ENCODE measurements at places on chromosomes 3 and 15. TPM values are rescaled to one million over a fixed set of nuclear protein-coding genes. Genes with fewer than 3 reads are reported as not detected.
A peak's percentile ranks its signal among the peaks of the same experiment; 100 is the strongest.

CIDEC gene
- not detected for total RNA-seq

RASGRP1 gene
- total RNA-seq, result 94.7 TPM

DNA sequence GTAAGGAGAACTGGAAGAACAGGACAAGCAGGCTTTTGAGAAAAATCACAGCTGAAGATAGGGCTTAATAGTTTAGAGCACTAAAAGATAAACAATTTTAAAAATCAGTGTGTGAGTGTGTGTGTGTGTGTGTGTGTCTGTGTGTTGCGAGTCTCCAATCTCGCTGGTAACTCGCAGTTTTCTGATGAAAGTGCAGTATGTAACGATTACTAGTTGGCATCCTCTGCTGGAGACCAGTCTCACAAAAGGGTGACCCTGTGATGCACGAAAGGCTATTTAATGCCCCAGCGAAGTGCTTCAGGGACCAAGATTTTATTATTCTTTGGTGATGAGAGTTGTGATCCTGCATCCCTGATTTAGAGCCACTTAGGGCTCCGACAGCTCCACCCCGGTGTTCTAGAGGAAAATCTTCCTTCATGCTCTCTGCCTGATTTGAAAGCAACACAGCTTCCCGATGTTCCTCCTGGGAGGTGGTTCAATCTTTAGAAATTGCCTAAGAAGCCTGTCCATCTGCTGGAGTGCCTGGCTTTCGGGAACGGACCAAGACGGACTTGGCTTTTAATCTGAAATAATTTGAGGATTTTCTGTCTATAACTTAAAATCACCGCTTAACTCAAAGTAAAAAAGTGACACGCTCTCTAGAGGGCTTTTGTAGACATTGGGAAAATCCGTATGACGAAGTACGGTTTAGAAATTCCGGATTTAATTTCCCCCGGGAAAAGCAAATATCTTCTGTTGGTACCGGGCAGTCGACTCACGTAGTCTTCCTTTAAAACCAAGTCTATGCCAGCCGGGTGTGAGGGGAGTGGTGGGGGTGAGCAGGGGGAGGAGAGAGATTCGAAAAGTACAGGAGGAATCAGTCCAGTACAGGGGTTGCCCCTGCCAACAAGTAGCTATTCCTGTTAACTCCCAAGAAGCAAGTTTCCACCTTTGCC lies 1.1 kb upstream of the ALCAM start:
- peaks cover 3% of the 10 kb centered on the region for H3K36me3 ChIP-seq
- H3K27ac ChIP-seq, result peak overlapping the region; percentile 91
- H3K27me3 ChIP-seq, result peaks cover 28% of the 10 kb centered on the region
- DNase-seq, result peak; percentile 59
- peak overlapping the region; percentile 94 for H3K4me3 ChIP-seq
- peaks cover 44% of the 10 kb centered on the region for H3K4me1 ChIP-seq

DNA sequence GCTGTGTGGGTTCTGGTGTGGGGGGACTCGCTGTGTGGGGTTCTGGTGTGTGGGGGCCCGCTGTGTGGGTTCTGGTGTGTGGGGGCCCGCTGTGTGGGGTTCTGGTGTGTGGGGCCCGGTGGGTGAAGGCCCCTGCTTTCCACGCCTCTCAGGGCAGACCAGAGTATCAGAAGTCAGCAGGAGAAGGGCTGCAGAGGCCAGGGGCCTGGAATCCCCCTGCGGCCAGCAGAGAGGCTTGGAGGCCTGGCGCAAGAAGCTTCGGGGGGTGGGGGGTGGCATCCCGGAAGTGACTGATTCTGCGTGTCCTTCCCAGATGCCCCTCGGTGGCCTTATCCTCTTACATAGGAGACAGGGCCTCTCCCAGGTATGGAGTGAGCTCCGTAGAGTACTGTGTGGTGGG lies 37.4 kb downstream of the TNK2 start:
- no peaks in the 10 kb centered on the region for H3K4me1 ChIP-seq
- no peak for DNase-seq
- peaks cover 16% of the 10 kb centered on the region for H3K36me3 ChIP-seq
- no peak overlapping the region for H3K27ac ChIP-seq
- H3K4me3 ChIP-seq, result no peak overlapping the region

GRCh38 chr15:35436422-35436821 lies 109.5 kb downstream of the DPH6 start:
- H3K4me1 ChIP-seq, result no peaks in the 10 kb centered on the region
- no peak overlapping the region for H3K4me3 ChIP-seq
- no peaks in the 10 kb centered on the region for H3K36me3 ChIP-seq
- H3K27ac ChIP-seq, result no peak overlapping the region
- no peaks in the 10 kb centered on the region for H3K27me3 ChIP-seq
- no peak for DNase-seq

- no peak overlapping the region for H3K4me3 ChIP-seq
- no peak for DNase-seq
- H3K4me1 ChIP-seq, result peaks cover 12% of the 10 kb centered on the region
- H3K27ac ChIP-seq, result no peak overlapping the region
- no peaks in the 10 kb centered on the region for H3K36me3 ChIP-seq
- no peaks in the 10 kb centered on the region for H3K27me3 ChIP-seq
Observed at GRCh38 chr3:49465270-49466034, 4.6 kb upstream of the DAG1 start.
